ENCODE measurements at places on chromosomes 2 and 18.

- no peak for DNase-seq
Observed at GRCh38 chr2:104849101-104849500, 4.8 kb upstream of the POU3F3 start.

DNA sequence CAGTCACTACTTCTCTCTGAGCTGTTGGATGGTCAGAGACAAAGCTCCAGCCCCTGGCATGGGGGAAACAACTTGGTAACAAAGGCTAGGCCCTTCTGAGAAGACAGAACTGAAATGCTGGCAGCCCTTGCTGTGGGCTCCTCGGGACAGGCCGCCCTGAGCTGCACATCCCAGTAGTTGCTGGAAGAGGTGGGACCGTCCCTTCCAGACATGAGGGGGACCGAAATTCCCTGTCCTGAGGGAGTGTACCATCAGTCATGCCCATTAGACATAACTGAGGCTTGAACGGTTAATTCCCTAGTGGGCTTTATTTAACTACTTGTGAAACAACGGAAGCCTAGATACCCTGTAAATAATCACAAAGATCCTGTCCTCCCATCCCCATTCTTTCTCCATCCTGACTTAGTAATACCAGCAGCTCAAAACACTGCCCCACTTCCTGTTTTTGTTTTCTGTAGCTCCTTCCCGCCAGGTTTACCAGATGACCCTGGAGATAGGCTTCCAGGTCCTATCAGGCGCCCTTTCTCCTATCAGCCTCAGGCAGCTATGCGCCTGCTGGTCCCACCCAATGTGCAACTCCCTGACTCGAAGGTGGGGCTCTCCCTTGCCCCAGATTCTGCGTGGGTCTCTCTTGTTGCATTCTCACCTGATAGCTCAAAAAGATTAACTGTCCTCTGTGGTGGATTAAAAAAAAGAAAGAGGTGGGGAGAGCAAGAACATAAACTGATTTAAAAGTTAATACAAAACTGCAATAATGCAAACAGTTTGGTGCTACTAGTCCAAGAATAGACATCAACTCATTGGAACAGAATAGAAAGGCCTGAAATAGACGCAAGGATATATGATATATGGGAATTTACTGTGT is 37.0 kb upstream of the NT5DC4 start:
- no peak for DNase-seq

DNA sequence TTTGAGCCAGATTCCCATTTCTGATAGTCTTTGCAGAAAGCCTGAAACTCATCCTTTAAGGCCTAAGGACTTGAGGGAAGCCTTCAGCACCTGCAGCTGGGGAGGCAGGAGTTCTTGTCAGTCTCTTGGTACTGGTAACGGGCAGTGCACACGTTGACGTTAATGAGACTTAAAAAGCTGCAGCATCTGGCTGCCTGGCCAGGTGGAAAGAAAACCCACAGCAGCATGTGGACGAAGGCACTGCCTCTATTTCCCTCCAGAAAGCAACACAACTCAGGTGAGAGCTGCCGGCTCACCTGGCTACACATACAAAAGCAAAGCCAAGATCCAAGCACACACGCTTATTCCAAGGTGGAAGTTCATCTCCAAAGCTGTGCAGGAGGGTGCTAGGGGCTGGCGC is 178.8 kb downstream of the ANAPC1 start:
- DNase-seq: no peak

- no peak for DNase-seq
Observed at GRCh38 chr18:10121786-10122515, 208.1 kb downstream of the VAPA start.

GRCh38 chr2:157932480-157933159 is 56.5 kb upstream of the ACVR1 start:
- DNase-seq: no peak

All from NCI-H446 treated with DMSO at 0.1 percent for 48 hours (cell line).